ENCODE measurements at places on chromosomes 6 and 20.
A peak's percentile ranks its signal among the peaks of the same experiment; 100 is the strongest.

DNA sequence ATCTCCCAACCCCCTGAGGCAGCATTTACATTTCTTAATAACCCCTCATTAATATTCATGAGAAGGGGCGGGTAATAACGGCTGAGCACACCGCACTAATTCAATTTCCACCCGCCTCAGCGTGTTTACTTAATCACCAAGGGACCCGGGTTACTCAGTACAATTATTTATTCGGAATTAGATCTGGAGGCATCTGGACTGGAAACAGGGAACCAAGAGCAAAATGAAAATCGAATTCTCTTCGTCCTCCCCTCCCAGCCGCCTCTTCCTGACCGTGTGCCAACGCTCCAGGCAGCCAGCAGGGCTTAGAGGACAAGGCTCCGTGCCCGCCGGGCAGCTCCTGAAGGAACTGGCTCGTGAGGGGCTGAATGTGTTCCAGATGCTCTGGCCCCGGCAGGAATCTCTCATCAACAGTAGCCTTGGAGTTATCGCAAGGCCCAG, 23.5 kb upstream of the CTNNBL1 start:
- no peak for DNase-seq

GRCh38 chr6:50853939-50854338, 35.3 kb downstream of the TFAP2B start:
- no peak for DNase-seq

GRCh38 chr6:119960036-119960435, 610.5 kb upstream of the MAN1A1 start:
- DNase-seq = no peak

- peak; percentile 44 for DNase-seq
Measured at GRCh38 chr6:293193-294174, 1.2 kb downstream of the DUSP22 start.

GRCh38 chr20:20786428-20786827, 74.0 kb upstream of the RALGAPA2 start:
- no peak for DNase-seq

DNA sequence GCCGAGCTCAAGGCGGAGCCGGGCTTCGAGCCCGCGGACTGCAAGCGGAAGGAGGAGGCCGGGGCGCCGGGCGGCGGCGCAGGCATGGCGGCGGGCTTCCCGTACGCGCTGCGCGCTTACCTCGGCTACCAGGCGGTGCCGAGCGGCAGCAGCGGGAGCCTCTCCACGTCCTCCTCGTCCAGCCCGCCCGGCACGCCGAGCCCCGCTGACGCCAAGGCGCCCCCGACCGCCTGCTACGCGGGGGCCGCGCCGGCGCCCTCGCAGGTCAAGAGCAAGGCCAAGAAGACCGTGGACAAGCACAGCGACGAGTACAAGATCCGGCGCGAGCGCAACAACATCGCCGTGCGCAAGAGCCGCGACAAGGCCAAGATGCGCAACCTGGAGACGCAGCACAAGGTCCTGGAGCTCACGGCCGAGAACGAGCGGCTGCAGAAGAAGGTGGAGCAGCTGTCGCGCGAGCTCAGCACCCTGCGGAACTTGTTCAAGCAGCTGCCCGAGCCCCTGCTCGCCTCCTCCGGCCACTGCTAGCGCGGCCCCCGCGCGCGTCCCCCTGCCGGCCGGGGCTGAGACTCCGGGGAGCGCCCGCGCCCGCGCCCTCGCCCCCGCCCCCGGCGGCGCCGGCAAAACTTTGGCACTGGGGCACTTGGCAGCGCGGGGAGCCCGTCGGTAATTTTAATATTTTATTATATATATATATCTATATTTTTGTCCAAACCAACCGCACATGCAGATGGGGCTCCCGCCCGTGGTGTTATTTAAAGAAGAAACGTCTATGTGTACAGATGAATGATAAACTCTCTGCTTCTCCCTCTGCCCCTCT, 1.1 kb downstream of the CEBPB start:
- DNase-seq = peak; percentile 42

- DNase-seq = peak; percentile 20
Measured at GRCh38 chr6:137341681-137342195, 122.6 kb upstream of the IFNGR1 start.

GRCh38 chr6:8645212-8645611, 209.9 kb upstream of the SLC35B3 start:
- DNase-seq = no peak

GRCh38 chr6:4362326-4362725, 227.0 kb upstream of the ECI2 start:
- DNase-seq = no peak

- no peak for DNase-seq
Measured at GRCh38 chr6:57182017-57182432, 9.9 kb downstream of the BAG2 start.

DNA sequence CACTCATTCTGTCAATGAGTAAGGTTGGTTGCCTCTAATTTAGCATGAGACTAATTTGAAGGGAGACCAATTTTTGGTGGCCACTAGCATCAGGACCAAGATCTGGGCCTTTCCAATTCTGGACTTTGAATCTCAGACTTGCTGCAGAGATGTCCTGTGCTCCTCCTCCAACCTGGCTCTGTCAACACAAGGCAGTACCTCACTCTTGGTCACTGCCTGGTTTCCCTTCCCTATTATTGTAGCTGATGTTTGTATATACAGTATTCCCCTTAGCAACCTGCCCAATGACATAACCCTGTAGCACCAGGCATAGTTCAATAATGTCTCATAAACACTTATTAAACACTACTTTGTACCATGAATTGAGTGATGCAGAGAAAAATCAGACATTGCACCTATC, 50.4 kb downstream of the UNC5CL start:
- no peak for DNase-seq

DNA sequence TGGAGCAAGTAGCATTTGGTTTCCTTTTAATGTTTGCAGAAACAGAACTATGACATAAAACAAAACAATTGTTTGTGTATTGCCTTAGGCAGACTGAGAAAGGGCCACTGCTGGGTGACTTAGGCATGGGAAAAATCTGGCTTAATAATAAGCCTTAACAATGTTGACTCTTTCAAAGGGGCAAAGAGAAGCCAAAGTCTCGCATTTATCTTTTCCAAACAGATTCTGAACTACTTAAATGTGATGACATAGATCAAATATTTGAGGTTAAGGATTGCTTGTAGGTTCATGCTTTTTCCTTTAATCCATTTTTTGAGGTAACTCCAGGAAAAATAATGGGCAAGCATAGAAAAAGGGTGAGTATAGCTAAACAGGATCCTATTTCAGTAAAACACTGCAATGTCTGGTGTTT, 39.6 kb downstream of the ADAT2 start:
- no peak for DNase-seq

GRCh38 chr6:7138921-7139358, 31.2 kb downstream of the RREB1 start:
- no peak for DNase-seq

DNA sequence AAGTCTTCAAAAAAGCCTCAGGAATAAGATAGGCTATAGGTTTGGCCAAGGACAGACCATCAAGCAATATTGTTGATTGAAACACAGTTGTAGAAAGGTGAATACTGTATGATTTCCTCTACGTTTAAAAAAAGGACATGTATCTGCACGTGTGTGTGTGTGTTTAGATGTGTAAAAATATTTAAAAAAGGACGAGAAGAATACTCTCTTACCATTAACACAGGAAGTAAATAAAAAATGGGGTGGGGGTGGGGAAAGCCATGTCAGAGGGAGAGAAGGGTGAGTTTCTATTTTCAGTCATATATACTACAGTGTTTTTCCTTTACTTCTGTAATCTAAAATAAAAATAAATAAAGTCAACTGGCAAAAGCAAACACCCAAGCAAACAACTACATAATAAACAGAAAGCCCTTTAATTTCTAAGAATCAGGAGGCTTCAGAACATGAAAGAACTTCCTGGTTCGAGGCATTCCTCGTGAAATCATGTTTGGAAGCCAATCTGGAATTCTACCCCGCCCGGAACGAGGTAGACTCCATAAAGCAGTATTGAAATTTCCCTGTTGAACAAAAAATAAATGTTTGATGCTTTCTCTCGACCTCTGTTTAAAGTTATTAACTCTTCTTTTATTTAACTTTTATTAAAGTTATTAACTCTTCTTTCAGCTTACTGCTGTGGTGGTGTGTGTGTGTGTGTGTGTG, 158.1 kb upstream of the ZNF217 start:
- no peak for DNase-seq

GRCh38 chr6:43509984-43510826, at the start of gene LRRC73:
Gene LRRC73 (minus strand): TSS chr6:43510346. CDS start chr6:43509785, 561 bp downstream.
- peak; percentile 63 for DNase-seq

- no peak for DNase-seq
Measured at GRCh38 chr6:44072452-44072958, 54.7 kb downstream of the MRPL14 start.

- no peak for DNase-seq
Measured at GRCh38 chr20:7760247-7761031, 179.8 kb downstream of the HAO1 start.

DNA sequence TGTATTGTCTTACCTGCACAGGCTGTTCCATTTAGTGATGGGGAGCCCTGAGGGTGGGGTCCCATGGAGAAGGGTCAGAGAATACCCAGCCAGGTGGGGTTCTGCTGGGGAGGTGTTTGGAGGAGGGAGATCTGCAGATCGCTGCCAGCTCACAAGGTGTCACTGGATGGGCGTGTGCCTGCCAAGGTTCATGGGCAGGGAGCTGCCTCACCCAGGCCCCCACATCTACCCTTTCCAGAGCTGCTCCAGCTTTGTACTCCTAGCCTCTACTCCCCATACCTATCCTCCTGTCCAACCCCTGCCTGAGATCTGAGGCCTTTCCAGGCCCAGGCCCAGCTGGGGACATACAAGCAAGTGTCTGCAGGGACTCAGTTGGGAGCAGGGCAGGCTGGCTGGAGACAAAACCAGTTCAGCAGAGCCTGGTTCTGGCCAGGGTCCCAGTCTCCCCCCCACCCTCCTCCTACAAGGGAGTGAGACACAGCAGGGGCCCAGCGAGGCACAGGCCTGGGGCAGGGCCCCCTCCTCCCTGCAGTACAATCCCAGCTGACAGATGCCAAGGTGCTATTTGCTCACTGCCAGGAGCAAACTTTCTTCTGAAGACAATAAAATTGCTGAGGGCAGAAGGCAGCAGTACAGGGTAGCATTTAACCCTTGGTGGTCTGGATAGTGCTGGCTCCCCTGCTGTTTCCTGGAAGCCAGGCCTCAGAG, 19.7 kb downstream of the SPDEF start:
- no peak for DNase-seq

DNA sequence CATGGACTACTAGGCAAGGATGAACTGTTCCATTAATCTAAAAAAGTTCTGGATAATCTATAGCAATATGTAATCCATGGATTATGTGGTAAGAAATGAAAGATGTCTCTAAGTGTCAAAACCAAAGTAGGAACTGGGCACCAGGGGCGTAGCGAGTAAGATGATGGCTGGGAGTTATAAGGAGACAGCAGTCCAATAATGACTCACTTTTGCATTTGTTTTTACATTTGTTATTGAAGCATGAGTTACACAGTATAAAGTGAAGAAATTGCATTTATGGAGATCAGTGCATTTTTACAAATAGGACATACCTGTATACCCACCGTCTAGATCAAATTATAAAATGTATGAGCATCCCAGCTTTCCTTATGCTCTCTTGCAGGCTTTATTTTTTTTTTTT, 878.5 kb upstream of the MAP3K7 start:
- no peak for DNase-seq

GRCh38 chr20:10060226-10060625, 25.4 kb downstream of the ANKEF1 start:
- DNase-seq = no peak

DNA sequence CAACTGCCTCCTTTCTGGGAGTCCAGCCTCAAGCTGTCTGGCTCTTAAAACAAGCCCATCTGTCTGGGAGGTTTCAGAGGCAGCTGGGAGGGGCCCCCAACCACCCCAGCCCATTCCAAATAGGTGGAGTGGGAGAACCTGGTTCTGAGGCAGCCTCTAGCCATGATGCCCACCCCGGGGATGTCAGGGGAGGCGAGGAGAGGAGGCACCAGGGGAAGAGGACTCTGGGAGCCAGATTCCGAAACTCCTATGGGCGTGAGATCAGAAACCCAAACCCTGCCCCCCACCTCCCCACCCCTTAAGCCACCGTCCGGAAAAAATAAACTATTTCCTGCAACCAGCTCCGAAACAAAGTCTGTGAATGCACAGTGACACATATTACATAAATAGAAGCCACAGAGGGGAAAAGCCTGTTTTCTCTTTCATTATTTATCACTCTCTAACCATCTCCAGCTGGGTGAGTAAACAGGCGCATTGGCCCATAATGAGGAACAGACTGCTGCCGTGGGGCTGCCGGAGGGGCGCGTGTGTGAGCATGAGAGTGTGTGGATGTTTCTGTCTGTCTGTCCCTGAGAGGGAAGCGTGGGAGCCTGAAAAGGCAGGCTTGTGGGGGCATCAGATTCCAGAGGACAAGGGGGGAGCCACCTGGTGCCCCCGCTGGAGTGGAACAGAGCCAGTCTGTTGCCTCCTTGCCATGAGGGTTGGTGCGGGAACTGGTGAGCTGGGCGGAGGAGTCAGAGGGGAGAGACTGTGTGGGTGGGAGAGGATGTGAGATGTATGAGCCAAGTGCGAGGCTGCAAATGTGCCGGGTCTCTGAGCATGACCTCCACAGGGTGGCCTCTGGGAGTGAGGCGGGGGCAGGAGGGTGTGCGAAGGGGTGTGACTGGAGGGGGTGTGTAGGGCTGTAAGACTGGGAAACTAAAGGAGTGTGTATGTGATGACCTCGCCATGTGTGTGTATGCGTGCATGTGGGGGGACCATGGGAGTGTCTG, 14.3 kb upstream of the FOXP4 start:
- DNase-seq = peak; percentile 69

- no peak for DNase-seq
Measured at GRCh38 chr20:46634528-46634927, 16.7 kb downstream of the SLC13A3 start.

DNA sequence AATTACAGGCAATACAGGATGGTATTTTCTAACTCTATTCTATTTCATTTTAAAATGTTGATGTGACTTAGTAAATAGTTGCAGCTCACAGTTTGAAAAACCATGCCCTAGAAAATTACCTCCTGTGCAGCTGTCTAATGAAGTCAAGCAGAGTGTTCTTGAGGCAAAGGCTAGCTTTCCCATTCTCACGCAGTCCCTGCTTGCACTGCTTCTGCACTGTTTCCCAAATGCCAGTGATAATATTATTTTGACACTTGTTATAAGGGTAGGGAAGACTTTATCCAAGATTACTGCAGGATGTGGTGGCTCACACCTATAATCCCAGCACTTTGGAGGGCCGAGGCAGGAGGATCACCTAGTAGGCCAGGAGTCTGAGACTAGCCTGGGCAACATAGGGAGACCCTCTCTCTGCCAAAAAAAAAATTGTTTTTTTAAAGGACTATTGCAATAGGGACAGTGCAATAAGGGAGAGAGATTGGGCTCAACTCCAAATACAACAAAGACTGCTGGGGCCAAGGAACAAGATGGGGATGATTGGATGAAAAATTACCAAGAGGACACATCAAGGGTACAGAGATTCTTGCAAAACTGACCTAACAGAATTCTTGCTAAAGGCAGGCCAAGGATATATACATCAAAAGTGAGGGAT, 196.1 kb downstream of the LY86 start:
- DNase-seq = no peak

GRCh38 chr6:15246666-15247499, 1.0 kb downstream of the JARID2 start:
- no peak for DNase-seq

GRCh38 chr6:129684323-129684884, 25.6 kb downstream of the ARHGAP18 start:
- no peak for DNase-seq

Measured in stimulated activated CD8-positive, alpha-beta memory T cell treated with anti-CD3 and anti-CD28 coated beads, Interleukin-15, amount 100 ng/mL, for 4 hours (primary cell).